ENCODE measurements at places on chromosomes 5 and 9. TPM values are rescaled to one million over a fixed set of nuclear protein-coding genes. Genes with fewer than 3 reads are reported as not detected.

CCNO gene
- 1.1 TPM for polyA plus RNA-seq

SLC31A2 gene
- polyA plus RNA-seq: 20.0 TPM

ISL1 gene
- not detected for polyA plus RNA-seq

SAXO1 gene
- polyA plus RNA-seq: not detected

EIF4E1B gene
- not detected for polyA plus RNA-seq
